Pancreas (tissue), 10 donors: ENCODE measurements at places on chromosomes 6 and 20.

DNA sequence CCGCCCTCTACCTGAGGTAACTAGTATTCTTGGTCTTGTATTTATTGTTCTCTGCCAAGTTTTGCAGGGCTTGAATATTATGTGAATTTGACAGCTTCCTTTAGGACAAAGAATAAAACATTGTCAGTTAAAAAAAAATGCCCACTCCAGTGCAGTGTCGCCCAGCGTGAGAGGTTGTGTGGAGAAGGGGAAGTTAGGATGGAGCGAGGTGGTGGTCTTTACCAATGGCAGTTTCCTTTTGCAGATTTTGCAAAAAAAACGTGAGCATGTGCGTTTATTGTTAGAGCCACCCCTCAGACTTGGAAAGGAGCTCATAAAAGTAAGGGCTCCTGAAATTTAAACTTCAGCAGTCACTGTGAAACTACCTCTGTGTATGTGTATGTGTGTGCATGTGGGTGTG lies 28.3 kb downstream of the UST start:
- H3K36me3 ChIP-seq = no peaks in the 10 kb centered on the region
- no peak overlapping the region for H3K27ac ChIP-seq
- no peak for DNase-seq
- peaks cover 13% of the 10 kb centered on the region for H3K4me1 ChIP-seq
- no peaks in the 10 kb centered on the region for H3K27me3 ChIP-seq

DNA sequence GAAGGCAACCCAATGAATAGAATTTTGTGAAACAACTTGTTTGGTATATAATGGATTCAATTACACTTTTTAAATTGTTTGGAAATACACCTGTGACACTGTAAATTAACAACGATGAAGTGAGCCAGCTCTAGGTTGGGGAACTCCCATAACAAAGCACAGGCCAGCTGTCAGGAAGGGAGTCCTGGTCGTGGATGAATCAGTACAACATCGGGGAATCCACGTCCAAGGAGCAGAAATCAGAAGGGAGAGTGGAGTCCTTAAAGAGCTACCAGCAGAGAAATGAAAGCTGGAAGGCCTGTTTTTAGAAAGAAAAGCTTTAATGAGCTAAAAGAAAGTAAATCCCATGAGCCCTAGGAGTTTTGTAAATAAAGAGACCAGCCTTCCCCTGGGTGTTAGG lies 223.1 kb upstream of the SLC35B3 start:
- no peaks in the 10 kb centered on the region for H3K36me3 ChIP-seq
- no peak overlapping the region for H3K27ac ChIP-seq
- no peak overlapping the region for H3K4me3 ChIP-seq
- no peaks in the 10 kb centered on the region for H3K27me3 ChIP-seq
- peaks cover 6% of the 10 kb centered on the region for H3K4me1 ChIP-seq
- DNase-seq = no peak

- no peaks in the 10 kb centered on the region for H3K27me3 ChIP-seq
- H3K4me3 ChIP-seq = no peak overlapping the region
- H3K4me1 ChIP-seq = peaks cover 11% of the 10 kb centered on the region
- H3K27ac ChIP-seq = no peak overlapping the region
- peaks cover 62% of the 10 kb centered on the region for H3K36me3 ChIP-seq
These were observed 46.8 kb downstream of the DSTN start for GRCh38 chr20:17616480-17617211.

GRCh38 chr6:169752074-169752623 lies 727 bp downstream of the ERMARD start:
- H3K36me3 ChIP-seq = no peaks in the 10 kb centered on the region
- H3K27ac ChIP-seq = peak overlapping the region; percentile 96
- DNase-seq = no peak
- peak overlapping the region; percentile 93 for H3K4me3 ChIP-seq

- H3K4me1 ChIP-seq = no peaks in the 10 kb centered on the region
- DNase-seq = no peak
- no peaks in the 10 kb centered on the region for H3K27me3 ChIP-seq
- no peak overlapping the region for H3K4me3 ChIP-seq
- H3K36me3 ChIP-seq = no peaks in the 10 kb centered on the region
These were observed 71.5 kb downstream of the JAG1 start for GRCh38 chr20:10602221-10602871.
